ENCODE measurements at places on chromosomes 2 and 18.

DNA sequence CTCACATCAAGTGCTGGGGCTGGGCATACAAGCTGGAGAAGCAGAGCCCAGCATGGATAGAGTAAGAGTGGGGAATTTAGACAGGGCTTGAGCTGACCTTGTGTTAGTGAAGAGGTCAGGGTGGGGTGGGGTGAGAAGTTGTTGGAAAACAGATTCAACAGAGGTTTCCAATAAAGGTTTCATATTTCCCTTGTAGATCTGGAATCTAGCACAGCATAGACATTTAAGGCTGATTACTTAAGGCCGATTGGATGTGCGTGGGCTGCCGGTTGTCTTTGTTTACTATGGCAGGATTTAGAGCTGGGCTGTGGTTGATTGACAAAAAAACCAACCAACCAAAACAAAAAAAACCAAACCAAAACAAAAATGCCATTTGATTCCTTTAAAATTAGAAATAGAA, 114.9 kb upstream of the SEC11C start:
- DNase-seq = no peak

- no peak for DNase-seq
Measured at GRCh38 chr2:149042881-149043280, 4.4 kb downstream of the LYPD6B start.

DNA sequence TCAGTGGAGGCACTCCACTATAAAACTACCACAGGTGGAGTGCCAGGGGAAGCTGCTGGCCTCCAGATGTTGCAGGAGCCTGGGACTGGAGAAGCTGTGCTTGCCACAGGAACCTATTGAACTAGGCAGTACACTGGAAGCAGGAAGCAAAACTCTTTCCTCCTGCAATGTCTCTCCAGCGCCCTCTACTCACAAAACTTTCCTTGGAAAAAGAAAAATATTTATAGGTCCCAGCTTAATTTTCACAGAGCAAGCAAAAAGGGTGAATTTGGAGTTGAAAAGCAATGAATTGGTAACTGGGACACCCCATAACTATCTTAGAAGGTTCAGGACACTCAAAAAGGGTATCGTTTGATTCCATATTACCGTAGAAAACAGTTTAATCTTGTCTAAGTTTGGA, 33.2 kb upstream of the REEP1 start:
- no peak for DNase-seq

GRCh38 chr2:196144513-196145126, 26.8 kb downstream of the STK17B start:
- no peak for DNase-seq

DNA sequence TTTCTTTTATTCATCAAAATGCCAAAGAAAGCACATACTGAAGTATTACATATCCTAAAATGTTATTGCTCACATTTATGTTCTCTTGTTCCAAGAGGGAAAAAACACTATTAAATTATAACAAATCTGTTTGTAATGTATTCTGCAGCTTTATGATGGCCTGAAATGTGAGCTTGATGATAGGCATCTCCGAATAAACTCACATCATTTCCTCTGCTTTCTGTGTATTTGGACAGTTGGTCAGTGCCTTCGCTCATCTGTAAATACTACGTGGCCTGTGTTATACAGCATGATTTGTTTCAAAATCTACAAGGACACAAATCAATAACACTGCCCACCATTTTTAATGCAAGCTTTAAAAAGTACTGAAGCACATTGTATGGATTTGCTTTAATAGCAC, 672.8 kb upstream of the SYT4 start:
- no peak for DNase-seq

GRCh38 chr2:99840831-99841230, 301.6 kb downstream of the AFF3 start:
- DNase-seq = no peak

- no peak for DNase-seq
Measured at GRCh38 chr18:49304751-49305150, 155.7 kb downstream of the DYM start.

DNA sequence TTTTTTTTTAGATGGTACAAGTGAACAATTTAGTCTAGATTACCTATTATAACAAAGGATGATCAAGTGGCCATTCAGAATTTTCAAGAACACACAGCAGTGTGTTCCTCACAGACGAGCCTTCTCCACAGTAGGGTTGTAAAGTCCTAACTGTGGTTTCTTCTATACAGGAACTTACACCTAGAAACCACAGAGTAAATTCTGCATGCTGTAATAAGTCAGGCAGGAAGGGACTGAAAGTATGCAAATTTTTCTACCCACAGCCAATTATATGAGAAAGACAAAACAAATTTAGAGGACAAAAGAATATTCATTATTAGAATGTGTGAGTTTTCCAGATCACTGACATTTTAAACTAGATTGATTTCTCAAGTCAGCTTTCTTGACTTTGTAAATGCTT, 99.5 kb downstream of the RBMS1 start:
- peak; percentile 69 for DNase-seq

- DNase-seq = peak; percentile 86
Measured at GRCh38 chr2:46650556-46651001, 171.2 kb downstream of the TMEM247 start.

GRCh38 chr2:176891105-176891504, 321.5 kb upstream of the HNRNPA3 start:
- DNase-seq = no peak

DNA sequence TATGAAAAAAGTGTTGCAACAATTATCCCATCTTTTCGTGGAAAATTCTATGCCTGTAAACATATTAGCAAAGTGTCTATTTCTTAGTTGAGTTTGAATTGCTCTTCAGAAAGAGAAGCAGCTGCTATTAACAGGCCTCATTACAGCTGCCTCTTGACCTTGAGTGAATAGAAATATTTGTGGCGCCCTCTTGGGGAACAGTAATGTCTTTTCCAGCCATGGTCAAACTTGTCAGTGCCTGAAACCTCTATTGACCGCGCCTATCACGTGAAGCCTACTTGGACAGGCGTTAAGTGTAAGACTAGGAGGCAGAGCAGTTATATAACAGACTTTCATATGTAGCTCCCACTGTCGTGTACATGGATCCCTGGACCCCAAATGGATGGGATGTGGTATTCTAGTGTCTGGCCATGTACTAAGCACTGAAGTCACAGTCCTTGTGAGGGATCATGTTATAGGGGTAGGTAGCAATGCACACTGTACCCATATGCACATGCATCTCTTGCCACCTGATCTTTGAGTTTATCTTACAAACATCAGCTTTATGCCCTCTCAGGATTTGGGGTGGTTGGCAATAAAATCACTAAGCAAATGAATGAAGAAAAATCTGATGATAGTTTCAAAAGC, 245.0 kb downstream of the PTGR3 start:
- peak; percentile 36 for DNase-seq

- DNase-seq = no peak
Measured at GRCh38 chr2:130327703-130328527, 14.8 kb upstream of the IMP4 start.

- no peak for DNase-seq
Measured at GRCh38 chr2:57615855-57616556, 430.6 kb upstream of the VRK2 start.

DNA sequence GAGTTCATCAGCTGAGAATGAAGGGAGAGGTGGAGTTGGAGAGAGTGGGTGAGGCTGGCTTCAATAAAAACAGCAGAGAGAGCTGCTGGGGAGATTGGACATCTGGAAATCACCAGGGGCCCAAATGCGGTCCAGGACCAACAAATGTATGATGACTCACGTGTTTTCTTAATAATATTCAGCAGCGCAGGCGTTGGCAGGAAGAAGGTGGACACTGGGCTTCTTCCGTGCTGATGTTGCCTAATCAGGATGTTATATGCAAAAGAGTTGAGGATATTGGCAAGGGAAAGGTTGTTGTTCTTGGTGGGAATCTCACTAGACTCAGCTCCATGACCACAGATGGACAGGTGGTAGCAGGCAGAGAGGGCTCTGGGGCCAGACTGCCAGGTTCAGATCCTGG, 12.8 kb upstream of the PLA2R1 start:
- no peak for DNase-seq

- DNase-seq = no peak
Measured at GRCh38 chr2:2588777-2589176, 257.7 kb upstream of the MYT1L start.

DNA sequence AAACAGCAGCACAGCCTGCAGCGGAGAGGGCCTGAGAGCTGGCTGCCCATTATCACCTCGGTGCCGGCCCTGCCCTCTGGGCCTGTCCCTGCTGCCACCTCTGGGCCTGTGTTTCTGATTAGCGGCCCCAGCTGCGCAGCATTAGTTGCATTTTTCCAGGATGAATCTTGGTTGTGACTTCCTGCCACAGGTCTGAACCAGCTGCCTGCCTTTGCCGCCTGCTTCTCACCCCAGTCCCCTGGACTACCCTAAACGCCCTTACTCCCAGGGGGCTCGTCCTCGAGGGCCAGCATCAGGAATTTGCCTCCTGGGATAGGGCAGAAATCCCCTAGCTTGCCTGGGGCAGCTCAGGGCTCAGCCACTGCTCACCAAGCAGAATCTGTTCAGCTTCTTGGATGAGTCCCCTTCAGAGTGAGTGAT, 342.8 kb downstream of the DYSF start:
- DNase-seq = no peak

DNA sequence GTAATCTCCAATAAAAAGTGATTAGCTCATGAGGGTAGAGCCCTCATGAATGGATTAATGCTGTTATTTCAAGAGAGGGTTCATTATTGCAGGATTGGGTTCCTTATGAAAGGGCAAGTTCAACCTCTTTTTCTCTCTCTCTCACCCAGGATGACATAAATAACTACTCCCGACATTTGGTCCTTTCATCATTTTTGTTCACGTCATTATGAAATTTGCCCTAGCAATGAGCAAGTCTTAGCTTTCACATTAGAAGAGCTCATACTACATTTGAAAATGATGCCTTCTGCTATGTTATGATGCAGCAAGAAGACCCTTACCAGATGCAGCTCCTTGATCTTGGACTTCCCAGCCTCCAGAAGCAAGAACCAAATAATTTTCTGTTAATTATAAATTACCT, 152.5 kb downstream of the ICOS start:
- DNase-seq = no peak

DNA sequence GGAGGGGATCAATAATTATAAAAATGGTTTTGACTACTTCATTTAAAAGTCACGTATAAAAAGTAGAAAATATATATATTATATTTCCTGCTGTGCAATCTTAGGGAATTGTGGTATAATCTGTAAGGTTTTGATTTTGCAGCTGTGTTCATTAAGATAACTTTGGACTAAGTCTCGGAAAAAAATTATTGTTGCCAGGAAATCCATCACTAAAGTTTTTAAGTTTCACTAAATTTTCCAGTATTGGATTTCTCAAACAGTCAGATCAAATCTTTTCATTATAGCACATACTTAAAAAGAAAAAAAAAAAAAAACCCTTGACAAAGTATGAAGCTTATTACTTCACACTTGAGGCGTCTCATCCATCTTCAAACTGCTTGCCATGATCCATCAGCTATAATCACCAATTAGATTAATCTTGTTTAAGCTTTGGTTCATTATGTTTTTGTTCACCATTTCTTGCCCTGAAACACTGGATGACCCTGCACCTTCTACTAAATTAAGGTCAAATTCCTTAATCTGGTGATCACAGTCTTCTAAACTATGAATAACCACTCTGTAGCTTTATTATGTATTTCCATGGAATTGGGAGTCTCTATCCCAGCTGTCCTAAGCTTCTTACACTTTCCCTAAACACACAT, 326.6 kb upstream of the COL3A1 start:
- no peak for DNase-seq

DNA sequence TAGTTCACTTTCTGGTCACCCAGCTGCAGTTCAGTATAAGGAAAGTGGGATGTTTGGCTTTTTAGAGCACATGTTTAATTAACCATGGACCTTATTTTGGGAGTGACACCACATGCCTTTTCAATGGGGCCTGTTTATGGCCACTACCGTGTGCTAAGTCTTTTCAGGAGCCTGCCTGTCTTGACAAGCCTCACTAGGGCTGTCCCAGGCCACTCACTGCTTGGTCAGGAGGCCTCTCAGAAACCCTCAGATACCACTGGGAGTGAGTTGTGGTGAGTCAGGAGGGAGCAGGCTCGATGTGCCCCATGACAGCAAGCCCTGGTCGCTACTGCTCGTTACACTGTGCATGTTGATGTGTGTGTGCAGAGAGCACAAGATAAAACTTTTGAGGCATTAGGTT, 123.0 kb downstream of the MAP4K4 start:
- DNase-seq = no peak

DNA sequence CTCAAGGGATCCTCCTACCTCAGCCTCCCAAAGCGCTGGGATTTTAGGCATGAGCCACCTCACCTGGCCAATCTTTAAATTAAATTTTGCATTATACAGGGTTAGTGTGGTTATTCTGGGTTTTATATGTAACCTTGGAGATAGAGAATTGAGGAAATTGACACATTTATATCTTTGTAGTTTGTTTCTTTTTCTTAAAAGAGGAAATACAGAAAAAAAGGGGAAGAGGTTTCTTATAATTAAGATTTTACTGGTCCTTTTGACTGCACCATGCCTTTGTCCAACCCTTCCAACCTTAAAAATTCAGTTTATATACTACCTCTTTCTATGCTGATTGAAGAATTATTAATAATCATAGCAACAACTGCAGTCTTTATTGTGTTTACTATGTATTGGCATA, 210.1 kb upstream of the STON1 start:
- DNase-seq = peak; percentile 79

DNA sequence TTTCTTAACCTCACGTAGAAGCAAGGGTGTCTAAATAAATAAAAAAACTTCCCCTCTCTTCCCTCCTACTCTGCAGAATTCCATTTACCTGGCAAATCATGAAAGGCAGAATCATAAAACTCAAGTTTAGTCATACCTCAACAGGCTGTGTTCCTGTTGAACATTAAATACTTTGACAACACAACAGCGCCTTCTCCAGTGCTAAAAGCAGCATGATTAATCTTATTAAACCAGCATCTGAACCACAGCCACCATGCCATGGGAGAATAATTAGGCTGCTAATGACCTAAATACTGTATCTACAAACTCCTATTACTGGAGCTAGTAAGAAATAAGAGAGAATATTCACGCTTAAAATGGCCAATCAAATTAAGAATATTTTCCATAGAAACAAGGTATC, 68.1 kb downstream of the CDH2 start:
- no peak for DNase-seq

DNA sequence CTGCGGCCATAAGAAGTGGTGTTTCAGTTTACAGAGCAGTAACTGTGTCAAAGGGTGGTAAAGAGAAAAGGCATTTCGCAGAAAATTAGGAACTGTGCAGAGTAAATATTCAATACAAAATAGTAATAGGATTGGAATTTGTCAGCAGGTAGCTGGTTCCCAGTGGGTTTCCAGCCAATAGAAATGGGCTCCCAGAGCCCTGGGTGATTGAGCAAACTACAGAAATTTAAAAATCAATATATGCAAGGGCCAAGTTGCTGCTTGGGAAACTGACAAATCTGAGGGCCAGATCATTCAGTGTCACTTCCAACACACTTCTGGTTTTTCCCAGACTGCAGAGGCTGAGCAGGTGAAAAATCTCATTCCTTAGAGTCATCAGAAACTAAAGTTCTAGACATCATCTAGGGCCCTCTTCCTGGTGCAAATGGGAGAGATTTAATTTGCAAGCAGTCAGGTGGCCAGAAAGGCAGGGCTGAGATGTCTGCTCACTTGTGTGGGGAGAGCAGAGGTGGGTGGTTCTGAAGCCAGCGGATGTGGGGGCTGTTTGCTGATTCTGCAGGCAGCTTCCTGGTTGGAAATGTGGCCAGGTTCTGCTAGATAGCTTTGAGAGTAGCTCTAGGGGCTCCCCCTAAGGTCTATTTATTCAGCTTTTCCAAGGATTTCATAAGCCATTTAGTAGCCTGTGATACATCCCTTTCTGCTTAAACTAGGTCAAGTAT, 182.4 kb downstream of the NCK2 start:
- no peak for DNase-seq

- DNase-seq = no peak
Measured at GRCh38 chr2:200320344-200320743, 13.9 kb downstream of the SPATS2L start.

GRCh38 chr2:178422097-178422496, 28.9 kb downstream of the PRKRA start:
- no peak for DNase-seq
